ENCODE measurements at places on chromosomes 11 and 22.

DNA sequence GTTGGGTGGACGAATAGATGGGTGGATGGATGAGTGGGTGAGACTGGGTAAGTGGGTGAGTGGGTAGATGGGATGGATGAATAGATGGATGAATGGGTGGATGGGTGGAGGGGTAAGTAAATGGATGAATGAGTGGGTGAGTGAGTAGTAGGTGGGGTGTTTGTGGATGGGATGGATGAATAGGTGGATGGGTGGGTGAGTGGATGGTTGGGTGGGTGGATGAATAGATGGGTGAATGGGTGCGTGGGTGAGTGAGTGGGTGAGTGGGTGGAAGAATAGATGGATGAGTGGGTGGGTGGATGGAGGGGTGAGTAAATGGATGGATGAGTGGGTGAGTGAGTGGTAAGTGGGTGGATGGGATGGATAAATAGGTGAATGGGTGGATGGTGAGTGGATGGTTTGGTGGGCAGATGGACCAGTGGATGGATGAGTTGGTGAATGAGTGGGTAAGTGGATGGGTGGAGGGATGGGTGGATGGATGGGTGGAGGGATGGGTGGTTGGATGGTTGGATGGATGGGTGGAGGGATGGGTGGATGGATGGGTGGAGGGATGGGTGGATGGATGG, 12.6 kb downstream of the IGF2 start:
- DNase-seq: no peak

- DNase-seq: no peak
Observed at GRCh38 chr22:31160328-31160978, 471 bp downstream of the RNF185 start.

GRCh38 chr11:70322666-70323065, 52.2 kb downstream of the PPFIA1 start:
- no peak for DNase-seq

DNA sequence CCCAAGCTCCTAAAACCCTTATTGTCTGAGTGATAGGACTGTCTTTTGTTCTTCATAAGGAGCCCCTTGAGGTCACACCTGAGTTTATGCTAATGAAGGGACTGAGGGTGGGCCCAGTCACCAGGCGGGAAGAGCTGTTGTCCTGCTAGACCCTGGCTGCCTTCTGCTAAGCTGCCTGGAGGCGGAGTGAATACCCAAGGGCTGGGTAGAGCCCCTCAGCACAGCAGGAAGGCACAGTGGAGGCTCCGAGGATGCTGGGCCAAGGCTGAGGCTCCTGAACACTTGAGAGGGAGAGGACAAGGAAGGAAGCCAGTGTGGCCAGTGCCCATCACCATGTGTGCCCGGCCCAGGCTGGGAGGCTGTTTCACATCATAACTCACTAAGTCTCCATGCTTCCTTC, 4.8 kb upstream of the PHF21B start:
- no peak for DNase-seq

DNA sequence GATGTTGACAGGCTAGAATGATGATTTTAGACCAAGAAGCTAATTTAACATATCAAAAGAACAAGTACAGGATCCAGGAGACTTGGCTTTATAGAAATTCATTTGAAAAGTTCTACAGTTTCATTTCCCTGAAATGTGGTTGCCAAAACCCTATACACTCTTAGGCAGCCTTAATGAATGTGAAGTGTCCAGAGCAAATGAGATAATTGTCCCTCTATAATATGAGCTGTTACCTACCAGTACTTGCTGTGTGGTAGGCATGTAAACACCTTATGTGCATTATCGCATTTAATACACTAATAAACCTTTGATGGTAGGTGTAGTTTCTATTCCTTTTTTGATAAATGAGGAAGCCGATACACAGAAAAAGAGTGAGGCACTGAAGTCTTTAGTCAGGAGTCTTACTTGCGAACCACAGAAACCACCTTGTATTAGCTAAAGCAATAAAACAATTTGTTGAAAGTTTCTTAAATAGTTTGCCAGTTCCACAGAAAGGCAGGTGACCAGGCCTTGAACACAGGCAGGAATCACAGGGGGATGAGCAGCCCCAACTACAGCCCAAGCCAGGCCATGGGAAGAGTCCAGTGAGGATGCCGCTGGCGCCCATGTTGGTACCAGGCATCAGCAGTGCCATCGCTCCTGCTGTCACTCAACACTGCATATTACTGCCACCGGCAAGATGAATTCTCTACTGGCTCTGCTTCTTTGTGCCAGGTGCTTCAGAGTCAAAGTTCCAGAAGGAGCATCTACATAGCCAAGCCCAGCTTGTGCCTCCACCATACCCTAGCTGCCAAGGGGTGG, 81.7 kb downstream of the SWAP70 start:
- no peak for DNase-seq

GRCh38 chr22:39833610-39834009, 60.0 kb downstream of the ENTHD1 start:
- no peak for DNase-seq

DNA sequence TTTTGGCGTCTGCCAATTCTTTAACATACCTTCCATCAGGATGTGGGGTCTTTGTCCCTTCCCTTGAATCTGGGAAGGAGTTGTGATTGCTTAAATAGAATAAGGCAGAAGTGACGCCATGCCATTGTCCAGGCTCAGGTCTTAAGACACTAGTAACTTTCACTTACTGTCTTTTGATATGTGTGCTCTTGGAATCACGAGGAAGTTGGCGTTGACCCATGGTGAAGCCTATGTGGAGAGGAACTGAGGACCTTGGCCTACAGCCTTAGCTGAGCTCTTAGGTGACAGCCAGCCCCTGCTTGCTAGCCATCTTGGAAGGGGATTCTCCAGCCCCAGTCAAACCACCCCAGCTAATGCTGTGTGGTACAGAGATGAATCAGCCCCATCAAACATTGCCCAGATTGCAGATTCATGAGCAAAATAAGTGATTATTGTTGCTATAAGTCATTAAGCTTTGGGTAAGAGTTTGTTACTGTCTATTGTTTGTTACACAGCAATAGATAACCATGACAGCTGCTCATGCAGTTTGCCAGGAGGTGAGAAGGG, 17.6 kb upstream of the CLPB start:
- DNase-seq: no peak

DNA sequence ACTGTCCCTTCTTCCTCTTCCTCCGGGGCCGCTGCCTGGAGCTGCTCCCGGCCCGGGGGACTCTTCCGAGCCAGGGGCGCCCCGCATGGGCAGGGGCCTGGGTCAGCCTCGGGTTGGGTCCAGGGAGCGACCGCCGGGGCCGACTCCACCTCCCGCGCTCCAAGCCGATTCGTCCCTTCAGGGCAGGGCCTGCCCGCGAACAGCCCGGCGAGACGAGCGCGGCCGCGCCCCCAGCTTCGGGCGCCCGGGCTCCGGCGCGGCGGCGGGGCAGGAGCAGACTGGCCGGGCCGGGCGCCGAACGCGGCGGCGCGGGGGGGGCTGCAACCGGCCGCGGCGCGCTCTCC, at the start of gene LARGE1:
Gene LARGE1, minus strand, starts transcription at position 280 of the 344 bp plus-strand sequence.
- no peak for DNase-seq

GRCh38 chr22:25007444-25008106, 55.1 kb downstream of the KIAA1671 start:
- DNase-seq: no peak

GRCh38 chr22:26360169-26360885, 68.7 kb upstream of the ASPHD2 start:
- DNase-seq: peak; percentile 61

DNA sequence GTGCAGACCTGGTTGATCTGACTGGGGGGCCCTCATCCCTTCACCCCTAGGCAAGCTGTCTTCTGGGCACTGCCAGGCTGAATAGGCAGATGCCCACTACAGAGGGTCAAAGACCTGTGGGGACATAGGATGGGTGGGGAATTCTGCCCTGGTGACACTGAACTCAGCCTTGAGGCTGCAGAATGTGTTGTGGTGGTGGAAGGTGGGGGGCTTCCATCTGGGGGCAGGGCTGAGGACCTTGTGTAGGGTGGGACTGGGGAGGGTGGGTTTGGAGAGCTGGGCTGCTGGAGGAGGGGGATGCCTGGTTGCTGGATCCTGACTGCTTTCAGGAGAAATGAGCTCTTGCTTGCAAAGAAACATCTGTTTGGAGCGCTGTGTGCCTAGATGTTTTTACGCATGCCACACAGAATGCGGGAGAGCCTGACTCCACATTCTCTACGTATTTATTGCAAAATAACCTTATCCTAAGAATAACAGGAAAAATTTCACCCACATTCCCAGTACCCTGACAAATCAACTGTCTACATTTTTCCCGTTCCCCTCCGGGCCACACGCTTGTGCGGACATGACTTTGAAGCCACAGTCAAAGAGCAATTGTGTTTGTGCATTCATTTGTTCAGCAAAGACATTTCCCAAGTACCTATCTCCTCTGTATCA, 18.3 kb downstream of the SMIM38 start:
- no peak for DNase-seq

DNA sequence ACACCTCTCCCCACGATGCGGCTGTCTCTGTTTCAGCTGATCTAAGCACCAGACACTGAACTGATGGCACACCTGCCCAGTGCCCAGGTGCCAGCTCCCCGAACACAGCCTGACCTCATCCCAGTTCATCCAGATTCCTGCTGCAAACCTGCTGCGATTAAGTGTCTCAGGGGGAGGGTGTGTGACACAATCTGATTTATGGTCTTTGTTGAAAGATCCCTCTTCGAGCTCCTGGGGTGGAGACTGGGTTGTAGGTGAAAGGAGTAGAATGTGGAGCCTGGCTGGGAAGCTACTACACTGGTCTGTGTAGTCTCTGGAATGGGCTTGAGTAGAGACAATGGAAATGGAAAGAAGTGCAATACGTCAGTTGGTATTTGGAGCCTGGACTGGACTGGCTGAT, 390.3 kb downstream of the SHANK2 start:
- no peak for DNase-seq

DNA sequence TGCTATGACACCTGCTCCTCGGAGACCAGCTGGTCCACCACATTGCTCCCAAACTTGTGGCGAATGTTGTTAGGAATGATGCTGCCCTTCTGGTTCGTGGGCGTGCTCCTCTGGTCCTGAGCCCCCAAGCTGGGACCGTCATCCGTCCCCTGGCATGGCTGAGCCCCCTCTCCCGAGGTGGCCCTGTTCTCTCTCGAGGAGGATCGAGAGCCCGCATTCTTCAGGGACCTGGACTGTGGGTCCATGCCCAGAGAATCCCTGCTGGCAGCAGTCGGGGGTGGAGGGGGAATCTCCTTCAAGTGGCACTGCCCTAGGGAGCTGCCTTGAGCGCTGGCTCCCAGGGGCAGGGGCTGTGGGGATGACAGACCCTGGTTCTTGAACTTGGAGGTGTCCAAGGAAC, 17.4 kb downstream of the TST start:
- no peak for DNase-seq

GRCh38 chr11:1326435-1327063, 17.1 kb upstream of the TOLLIP start:
- no peak for DNase-seq

GRCh38 chr11:9722893-9723292, 59.0 kb downstream of the SWAP70 start:
- no peak for DNase-seq

DNA sequence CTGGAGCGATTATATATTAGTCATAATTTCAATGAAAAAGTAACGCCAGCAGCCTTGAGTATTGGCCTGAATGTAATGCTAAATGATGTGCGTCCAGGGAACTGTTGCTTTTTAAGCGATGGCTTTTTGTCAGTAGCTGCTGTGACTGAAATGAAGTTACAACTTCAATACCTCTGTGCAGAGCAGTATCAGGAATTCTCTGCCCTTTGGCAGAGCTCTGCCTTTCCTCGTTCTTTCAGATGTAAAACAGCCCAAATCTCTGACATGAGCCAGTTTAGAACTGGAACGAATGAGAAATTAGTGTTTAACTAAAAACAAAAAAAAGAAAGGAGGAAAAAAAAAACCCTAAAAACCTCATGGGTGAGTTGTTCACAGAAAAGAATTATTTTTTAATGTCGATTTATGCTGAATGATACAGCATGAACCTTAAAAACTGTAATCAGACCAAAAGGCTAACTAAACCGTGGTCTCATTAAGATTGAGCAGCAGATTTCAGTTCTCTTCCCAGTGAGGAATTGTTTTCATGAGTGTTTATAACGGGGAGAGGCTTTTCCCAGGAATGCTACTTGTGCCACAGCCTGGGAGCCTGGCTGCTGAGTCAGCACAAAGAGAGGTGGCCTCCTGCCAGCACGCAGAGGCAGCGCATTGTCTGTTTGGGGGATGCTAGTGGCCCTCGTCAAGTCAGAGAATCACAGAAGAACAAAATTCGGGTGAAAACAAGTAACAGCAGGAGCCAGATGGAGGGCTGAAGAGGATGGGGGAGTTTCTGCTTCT, 146.2 kb upstream of the RASSF10 start:
- DNase-seq: no peak

GRCh38 chr11:924406-925157, 1.1 kb upstream of the AP2A2 start:
- no peak for DNase-seq

DNA sequence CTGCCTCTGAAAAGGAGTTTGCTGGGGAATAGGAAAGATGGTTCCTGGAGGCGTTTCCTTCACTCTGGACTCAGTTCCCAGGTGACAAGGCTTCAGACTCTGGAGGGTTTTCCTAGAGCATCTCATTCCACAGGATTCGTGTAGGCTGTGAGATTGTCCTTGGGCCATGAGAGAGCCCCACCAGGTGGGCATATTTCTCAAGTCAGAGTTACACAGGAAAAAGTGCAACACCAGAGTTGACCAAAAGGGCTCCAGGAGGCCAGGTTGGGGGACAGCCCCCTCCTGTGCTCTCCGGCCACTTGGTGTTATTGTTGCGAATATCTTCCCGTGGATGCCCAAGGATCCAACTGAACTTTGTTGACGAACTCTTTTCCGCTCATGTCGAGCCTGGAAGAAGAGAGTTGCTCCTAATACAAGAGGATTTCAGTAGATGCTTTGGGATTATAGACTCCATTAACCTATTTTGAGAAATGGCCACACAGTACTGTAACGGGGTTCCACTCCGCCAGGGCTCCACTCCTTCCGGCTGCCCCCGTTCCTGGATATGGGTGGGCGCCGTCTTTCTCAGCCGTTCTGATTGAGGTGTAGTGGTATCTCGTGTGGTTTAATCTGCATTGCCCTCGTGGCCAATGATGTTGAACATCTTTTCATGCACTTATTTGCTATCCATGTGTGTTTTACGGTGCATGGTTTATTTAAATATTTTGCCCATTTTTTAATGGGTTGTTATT, 580.3 kb downstream of the BRD1 start:
- no peak for DNase-seq

DNA sequence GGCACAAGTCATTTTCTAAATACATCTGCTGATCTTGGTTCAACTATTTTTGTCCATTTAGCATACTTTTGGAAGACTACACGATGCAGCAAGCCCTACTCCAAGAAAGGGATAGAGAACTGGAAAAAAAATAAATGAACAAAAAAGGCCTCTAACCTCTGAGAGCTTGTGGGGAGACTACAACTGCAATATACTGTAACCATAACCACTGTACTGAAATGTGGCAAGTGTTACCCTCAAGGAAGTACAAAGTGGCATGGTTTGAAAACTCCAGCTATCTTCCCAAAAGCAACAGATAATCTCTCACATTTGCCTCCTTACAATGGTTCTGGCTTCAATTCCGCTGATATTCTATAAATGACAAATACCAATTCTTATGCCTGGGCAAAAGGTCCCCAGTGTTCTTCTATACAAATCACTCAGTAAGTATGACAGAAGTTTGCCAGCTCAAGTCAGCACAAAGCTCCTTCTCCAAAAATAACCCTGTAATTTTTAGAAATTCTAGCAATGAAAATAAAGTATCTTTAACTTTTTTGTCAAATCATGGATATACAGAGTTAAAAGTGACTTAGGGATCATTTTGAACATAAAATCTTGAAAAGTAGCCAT, 22.9 kb downstream of the AMBRA1 start:
- DNase-seq: no peak
